LoVo (cell line): ENCODE measurements at places on chromosomes 5 and 9.

GRCh38 chr5:151682751-151683331 lies 3.9 kb downstream of the SPARC start:
- DNase-seq: no peak

GRCh38 chr9:98085944-98086343 lies 29.4 kb downstream of the NANS start:
- DNase-seq: no peak

GRCh38 chr5:25754895-25755294 lies 1110.1 kb upstream of the CDH10 start:
- no peak for DNase-seq

DNA sequence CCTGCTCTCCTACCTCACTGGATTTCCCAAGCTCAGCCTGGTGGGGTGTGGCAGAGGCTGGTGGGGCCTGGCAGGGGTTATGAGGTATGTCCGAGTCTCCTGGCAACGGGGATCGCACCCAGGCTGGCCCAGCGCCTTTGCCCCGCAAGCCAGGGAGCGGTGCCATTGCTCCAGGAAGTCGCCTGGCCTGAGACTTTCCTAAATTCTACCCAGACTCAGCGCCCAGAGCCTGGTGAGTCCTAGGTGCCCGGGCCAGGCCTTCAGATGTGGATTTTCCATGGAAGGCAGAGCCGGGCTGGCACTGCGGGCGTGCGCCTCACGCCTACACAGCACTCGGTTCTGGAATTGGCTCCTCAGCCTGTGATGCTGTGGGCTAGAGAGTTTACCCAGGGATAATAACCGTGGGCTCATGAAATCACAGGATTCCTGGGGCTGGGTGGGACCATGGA lies 155.4 kb upstream of the COL5A1 start:
- DNase-seq: no peak

DNA sequence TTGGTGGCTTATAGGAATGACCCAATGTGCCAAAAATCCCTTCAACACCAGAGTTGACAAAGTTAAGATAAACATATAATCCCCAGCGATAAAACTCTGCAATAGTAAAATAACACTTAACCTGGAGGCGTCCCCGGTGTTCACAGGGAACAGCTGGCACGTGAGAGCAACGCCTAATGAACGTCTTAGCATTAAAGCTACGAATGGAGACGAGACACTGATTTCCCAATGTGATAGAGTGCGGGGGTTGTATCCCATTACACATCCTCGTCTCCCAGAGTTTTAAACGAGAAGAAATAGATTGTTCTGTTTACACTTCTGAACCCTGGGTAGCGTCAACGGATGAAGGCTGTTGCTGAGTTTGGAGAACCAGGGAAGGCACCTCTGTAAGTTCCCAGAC lies 57.6 kb downstream of the PTCH1 start:
- no peak for DNase-seq

- no peak for DNase-seq
These were observed 71.7 kb upstream of the SH3PXD2B start for GRCh38 chr5:172525996-172526360.

DNA sequence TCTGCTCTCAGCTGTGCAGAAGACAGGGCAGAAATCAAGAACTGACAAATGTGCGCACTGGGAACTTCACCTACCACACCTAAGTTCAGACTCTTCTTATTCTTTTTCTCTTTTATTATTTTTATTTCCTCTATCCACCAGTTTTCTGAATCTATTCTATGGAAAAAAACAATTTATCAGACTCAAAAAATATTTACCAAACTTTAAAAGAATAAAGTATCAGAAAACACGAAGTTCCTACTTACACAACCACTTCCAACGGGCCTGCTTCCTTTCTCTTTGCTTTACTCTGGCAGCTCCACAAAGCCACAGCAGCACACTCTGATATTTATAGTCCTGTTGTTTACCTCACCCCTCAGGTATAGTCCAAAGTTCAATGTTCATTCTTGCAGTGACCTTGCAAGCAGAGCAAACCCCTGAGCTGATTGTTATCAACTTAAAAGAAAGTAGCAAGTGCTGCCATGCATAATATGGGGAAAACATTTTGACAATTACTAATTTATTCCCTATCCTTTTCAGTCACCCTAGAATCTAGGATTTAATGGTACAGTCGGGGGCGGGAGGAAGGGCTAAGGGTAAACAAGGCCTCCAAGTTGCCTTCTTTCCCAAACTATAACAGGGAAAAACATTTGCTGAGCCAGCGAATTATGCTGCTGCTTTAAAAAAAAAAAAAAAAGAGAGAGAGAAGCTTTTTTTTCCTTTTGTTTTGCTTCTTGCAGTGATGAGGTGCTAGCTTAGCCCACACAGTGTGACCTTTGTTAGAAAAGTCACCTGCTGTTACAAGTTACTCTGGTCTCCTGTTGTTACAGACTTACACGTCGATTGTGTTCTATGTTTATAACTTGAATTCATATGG lies at the start of gene SELENOP:
TSS of gene SELENOP (minus strand) at position 302 of the 856 bp plus-strand sequence. CDS start 3,539 bp downstream, outside the sequence.
- peak; percentile 90 for DNase-seq

GRCh38 chr5:174090129-174090528 lies 44.6 kb downstream of the NSG2 start:
- DNase-seq: no peak
